Cortex of kidney (tissue), 1 donor: ENCODE measurements at places on chromosomes 6 and 20.

GRCh38 chr6:156977527-156978291, 200.5 kb downstream of the ARID1B start:
- DNase-seq, result no peak

GRCh38 chr6:108739496-108740330, 108.5 kb upstream of the ARMC2 start:
- no peak for DNase-seq

DNA sequence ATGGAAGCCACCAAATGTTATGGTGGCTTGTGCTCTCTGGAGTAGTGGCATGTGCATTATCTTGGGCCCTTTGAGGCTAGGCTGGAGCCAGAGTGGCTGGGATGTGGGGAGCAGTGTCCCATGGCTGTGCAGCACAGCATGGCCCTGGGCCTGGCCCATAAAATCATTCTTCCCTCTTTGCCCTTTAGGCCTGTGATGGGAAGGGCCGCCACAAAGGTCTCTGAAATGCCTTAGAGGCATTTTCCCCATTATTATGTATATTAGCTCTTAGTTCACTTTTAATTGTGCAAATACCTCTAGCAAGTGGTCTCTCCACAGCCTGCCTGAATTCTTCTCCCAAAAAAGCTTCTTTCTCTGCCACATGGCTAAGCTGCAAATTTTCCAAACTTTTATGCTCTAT, 297.3 kb upstream of the IRAK1BP1 start:
- no peak for DNase-seq

DNA sequence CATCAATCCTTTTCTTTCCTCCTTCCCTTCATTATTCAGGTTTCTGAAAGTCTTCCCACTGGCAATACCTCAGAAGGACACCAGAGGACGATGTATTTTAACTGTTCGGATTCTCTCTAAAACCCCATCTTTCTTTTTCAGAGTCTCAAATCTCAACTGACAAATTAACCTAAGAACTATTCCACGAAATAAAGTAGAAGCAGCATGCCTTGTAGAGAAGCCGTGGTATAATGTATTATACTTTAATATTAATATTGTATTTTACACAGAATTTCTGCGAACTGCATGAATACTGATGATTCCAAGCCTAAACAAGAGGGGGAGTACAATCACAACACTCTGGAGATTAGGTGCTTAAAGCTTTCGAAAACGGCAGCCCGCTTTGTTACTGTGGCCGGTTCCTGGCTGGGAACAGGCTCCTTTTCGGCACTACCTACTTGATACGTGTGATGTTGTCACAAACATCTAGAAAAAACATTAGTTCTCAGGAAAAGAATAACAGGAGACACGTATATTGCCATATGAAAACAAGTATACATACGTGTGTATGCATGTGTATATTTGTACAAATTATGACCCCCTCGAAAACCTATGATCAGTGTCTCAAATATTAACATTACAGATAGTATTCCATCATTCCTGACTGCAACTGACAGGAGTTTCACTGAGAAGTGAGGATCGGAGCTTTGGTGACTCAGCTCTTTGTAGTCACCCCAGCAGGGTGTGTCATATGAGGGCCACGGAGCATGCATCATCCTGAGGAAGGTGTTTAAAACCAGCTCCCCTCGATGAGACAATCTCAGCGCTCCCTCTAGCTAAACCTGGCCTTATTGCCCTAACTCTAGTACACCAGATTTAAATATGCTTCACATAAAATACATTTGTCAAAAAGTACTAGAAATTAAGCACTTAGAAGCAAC, 319.7 kb upstream of the TCF21 start:
- DNase-seq, result no peak

DNA sequence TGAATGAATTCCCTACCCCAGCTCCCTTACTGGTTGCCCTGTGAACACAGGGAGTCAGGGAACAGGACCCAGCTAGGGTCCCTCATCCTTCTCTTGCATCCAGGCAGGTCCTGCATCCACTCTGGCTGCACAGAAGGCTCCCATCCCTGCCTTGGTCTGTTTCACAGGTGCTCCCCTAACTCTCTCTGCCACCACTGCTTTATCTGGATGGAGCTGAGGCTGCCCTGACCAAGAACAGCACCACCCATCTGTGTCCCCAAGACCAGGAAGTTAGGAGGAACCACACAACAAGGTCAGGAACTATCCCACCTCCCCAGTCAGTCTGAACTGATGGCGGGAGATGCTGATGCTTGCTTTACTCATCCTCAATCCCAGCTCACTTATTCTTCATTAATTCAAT, 16.2 kb upstream of the HLA-G start:
- DNase-seq, result no peak

DNA sequence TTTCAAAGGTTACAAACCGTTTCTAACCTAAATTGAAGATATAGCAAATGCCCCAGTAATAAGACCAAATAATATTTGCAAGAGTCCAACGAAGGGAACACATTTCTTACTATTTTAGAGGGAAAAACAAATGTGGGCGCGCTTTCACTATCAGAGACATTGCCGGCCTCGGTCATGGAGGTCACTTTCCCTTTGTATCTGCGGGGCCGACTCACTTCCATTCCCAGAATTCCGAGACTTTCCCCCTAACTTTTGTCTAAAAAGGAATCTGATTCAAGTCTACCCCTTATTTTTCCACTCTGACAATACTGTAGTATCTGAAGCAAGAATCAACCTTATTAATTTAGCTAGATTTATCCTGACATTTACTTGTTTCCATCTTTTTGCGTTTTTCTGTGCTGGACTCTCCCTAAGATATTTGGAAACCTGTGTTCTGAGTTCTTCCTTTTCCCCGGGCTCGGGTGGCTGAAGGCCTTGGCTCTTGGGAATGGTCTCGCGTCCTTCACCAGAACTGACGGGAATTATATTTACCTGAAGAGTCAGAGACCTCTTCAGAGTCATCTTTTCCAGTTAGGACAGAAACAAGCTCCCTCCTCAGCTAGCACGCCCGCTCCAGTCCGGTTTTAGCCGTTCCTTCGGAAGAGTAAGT, 71.8 kb upstream of the ZNF184 start:
- no peak for DNase-seq

GRCh38 chr20:37668166-37668565, 25.7 kb upstream of the CTNNBL1 start:
- DNase-seq, result no peak

DNA sequence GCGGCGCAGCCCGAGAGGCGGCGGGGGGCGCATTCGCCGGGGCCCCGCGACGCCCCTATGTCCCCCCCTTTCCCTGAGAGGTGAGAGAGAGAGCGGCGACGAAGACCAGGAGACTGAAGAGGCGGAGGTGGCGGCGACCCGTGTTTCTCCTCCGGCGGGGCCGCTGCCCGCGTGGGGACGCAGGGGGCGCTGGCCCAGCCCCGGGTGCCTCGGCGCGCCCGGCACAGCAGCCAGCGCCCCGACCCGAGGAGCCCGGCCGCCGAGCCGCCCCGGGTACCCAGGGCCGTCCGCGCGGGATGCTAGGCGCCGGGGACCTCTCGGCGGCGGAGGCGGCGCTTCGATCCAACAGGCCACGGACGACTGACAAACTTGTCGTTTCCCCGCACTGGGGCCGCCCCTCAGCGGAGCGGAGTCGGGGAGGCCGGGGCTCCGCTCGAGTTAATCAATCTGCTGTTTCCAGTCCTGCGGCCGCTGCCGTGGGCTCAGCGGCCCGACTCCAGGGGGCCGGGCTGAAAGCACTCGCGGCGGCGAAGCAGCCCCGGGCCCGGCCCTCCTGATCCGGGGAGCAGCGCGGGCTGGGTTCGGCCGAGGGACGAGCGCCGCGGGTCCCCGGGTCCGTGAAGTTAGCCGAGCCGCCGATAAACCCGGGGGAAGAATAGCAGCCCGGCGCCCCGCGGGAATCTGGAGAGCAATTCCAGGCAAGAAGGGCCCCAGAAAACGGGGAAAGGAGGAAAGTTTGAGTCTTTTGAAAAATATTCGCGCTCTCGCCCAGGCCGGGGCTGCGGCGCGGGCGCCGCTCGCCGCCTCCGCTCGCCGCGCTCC, 631 bp downstream of the MDGA1 start:
- DNase-seq, result no peak

- no peak for DNase-seq
These were observed 43.1 kb upstream of the SGK1 start for GRCh38 chr6:134361011-134361410.

GRCh38 chr6:77450924-77451323, 12.4 kb downstream of the HTR1B start:
- DNase-seq, result no peak

- no peak for DNase-seq
These were observed 41.1 kb upstream of the CAP2 start for GRCh38 chr6:17352302-17352701.

DNA sequence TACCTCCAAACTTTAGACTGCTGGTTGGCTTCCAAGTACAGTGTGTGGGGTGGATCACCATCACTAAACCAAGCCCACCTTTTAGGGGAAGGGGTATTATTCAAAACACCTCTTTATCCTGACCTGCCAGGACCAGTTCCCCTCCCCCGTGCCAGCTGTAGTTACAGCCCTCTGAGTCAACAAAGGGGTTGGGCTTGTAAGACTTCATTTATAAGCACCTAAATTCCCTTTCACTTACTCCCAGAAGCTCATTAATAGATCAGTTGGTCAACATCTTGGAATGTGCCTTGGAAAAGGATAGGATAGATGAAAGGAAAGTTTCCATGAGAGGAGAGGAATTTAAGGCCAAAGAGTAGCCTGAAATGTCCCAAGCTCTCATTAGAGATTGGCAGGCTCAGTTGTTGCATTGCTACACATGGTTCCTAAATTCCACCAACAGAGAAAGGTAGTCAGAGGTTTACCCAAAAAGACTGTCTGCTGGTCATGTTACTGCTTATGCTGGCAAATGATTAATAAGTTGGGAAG, 59.2 kb downstream of the TNFAIP3 start:
- no peak for DNase-seq

- no peak for DNase-seq
These were observed 29.0 kb downstream of the MAS1 start for GRCh38 chr6:159919800-159920199.

GRCh38 chr6:36715469-36715868, 17.8 kb downstream of the RAB44 start:
- DNase-seq, result no peak

DNA sequence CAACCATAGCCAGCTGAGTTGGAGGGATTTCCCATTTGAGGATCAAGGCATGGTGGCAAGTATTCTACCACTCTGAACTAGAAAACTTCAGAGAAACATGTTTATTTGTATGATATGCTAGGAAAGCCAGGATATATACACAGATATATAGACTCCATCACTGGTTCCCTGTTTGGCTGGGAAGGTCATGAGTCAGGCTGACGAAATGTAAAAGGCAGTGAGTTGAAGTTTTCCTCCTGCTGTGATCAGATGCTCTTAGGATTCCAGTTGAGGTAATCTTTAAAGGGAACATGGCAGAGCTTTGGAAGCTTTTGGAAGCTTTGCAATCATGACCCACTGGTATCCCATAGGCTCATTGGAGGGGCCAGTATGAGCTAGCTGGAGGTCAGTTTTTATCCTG, 1369.1 kb downstream of the EPHA7 start:
- DNase-seq, result no peak

GRCh38 chr20:18754030-18754652, 59.4 kb upstream of the SCP2D1 start:
- no peak for DNase-seq

DNA sequence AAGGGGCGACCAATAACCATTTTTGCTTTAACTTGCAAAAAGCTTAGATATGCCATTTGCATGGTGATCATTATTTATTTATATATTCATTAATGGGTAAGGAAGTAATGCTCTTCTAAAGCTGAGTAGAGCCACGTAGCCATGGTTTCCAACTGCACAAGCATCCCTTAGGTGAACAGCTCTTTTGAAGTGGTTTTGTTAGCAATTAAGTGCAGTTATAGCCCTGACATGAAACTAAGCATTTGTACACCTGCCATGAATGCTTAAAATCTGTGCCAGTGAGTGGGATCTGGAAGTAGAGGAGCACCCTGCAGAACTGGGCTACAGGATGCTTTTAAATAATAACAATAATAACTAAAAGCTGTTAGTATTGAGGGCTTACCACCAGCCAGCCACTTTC, 19.1 kb downstream of the TRAF3IP2 start:
- DNase-seq, result no peak

GRCh38 chr6:170523256-170524171, 29.6 kb downstream of the PSMB1 start:
- no peak for DNase-seq

GRCh38 chr6:145875496-145876211, 61.1 kb upstream of the FBXO30 start:
- DNase-seq, result no peak

GRCh38 chr20:45101333-45101850, 465 bp upstream of the KCNS1 start:
- no peak for DNase-seq

DNA sequence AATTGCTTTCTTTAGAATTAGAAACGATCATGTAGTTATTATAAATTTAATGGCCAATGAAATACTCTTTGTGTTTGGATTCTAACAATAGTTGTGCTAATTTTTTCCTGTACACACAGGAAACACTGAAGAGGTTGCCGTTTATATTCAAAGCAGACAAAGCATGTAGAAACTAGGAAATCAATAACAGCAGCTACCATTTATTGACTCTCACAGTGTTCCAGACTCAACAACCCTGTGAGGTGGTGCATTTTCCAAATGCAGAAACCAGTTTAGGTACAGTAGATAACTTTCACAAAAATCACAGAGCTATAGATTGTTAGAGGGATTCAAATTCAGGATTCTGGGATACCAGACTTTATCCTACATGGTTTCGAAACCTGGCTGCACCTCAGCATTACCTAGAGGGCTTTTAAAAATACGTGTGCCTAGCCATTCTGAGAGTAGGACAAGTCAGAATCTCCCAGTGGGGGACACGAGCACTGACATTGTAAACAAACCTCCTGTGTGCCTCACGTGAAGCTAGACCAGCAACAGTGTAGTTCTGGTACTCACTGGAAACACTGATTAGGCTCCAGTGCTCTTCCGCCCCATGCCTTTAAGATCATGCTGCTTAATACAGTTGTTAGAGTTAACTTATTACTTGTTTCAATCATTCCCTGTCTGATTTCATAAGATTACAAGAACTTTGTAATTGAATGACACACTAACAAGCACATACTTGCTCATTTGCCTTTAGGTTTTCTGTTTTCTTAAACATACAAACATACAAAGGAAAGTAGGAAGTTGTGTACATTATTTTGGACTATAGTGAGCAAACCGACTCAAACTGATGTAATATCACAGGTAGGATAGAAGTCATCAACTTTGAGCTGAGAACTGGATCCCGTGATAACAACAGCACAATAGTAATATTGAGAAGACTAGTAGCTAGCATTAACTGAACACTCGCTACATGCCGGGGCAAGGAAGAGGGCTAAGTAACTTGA, 65.8 kb downstream of the MAP3K4 start:
- DNase-seq, result no peak

DNA sequence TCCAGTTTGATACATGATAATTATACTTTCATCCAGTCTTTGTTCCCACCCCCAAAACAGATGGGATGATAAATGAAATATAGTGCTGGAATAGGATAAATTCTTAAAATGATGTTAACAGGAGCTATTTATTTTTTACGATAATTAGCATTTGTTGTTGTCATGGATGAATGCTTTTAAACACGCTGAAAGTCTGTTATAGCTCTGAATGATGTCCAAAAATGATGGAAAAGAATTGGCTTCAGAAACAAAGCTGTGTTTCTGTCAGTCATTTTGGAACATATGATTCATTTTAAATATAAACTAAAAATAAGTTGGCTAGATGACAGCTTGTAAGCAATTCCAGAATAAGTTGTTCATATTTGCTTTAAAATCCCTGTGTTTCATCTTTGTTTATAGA, 237.4 kb downstream of the GRIK2 start:
- DNase-seq, result no peak

- DNase-seq, result no peak
These were observed 16.1 kb upstream of the SLC17A3 start for GRCh38 chr6:25889877-25890853.
